Stimulated activated CD8-positive, alpha-beta memory T cell treated with anti-CD3 and anti-CD28 coated beads, Interleukin-15, amount 100 ng/mL, for 4 hours (primary cell): ENCODE measurements at places on chromosomes 6 and 20.

GRCh38 chr6:8900056-8900455, 464.7 kb upstream of the SLC35B3 start:
- DNase-seq: no peak

DNA sequence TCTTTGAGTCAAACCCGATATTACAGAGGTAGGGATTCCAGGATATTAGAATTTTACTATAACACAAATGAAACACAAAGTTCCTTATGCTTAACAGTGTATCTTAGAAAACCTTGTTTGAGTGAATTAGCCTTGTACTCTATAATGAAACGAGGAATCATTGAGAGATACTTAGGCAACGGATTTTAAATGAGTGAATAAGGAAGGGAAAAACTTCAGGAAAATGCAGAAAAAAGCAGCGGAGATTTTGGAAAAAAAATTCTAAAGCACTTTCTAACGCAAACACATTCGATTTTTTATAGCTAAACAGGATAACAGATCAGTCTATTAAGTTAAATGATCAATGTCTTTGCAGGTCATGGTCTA, 137.3 kb downstream of the HFE start:
- DNase-seq: no peak

DNA sequence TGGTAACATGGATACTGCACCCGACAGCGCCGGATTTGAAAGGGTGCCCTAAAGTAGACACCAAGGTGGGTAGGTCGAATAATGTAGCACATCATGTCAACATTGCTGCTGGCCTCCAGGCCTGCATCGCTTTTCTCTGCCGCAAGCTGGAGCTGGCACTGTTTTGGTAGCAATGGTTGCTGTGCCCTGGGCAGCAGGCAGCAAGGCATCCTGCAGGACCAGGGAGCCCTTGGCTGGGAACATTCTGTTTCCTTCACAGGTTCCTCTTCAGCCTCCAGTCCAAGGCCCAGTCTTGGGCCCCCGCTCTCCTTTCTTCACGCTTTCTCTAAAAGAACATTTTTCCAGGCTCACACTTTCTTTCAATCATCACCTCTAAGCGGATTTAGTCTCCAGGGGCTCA, 365.8 kb upstream of the JARID2 start:
- DNase-seq: no peak

DNA sequence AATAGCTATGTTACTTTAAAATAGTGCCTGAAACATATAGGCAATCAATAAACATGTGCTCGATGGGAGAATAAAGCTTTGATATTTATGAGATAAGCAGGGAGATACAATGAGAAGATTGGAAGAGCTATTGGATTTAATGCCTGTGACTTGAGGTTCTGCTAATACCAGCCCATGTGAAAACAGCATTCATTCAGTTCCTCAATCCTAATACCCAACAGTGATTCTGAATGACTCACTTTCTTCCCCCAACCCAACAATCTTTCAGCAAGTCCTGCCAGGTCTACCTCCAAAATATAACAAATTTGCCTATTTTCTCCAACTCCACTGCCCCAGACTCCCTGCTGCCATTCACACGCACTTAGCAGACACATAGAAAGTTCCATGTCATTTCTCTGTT, 26.6 kb upstream of the KLHL31 start:
- DNase-seq: no peak

DNA sequence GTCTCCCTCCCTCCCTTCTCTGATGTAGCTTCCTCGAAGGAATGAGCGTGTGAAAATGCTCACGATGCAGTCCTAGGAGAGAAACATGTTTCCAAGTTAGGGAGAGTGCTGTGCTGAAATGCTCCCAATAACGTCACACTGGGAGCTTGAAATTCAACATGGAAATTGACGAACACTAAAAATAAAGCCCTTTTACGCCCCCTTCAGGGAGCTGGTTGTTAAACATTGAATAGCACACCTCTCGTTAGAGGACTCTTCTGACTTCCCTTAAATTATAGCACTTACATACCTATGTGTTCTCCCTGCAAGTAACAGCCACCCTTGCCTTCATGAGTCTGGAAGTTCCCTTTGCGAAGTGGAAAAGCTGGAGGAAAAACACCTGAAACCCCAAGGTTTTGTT, 88.6 kb downstream of the BFSP1 start:
- no peak for DNase-seq

GRCh38 chr20:61736001-61736635, 329.6 kb downstream of the TAF4 start:
- no peak for DNase-seq

- DNase-seq: no peak
These were observed 71.8 kb upstream of the TMEM181 start for GRCh38 chr6:158488065-158488464.

DNA sequence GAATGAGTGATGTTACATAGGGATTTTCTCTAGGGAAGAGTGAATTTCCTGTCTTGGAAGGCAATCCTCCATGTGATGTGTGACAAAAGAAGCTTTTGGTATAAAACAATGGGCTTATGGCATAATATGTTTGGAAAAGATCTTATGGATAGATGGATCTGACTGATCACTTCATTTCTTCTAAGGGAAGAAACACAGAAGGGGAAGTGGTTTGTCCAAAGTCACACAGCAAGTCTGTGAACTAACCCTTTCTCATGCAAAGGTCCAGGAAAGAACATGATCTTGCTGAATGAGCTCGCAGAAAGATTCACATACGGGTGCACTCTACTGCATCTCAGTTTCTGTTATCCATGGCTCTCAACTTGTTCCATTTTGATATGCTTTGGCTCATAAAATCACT, 575.9 kb upstream of the JAG1 start:
- no peak for DNase-seq

- no peak for DNase-seq
These were observed 53.0 kb upstream of the CDKAL1 start for GRCh38 chr6:20481281-20481680.

DNA sequence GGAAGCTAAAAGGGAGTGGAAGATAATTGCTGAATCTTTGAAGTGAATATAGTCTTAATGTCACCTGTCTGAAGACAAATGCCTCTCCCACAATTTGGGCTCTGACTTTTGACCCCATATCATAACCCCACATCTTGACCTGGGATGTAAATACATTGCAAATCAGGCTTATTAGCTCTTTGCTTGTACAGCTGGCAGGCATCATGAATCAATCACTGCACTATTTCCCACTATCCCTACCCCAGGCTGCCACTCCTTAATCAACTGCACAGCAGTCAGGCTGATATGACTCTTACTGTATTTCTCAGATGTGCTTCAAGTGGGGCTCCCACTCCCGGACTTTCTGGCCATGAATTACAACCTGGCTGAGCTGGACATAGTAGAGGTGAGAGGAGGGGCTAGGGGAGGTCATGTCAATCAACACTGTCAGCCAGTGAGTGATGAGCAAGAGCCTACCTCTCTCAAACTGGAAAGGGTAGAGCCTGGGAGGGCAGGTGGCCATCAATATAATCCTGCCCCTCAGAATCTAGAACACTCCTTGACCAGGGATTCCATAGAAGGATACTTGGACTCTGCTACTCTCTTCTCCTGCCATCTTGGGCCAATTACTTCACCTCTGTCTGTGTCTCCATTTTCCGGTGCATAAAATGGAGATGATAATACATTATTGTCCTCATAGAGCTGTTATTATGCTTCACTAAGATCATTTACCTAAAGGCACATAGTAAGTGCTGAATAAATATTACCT, 10.5 kb upstream of the BPIFB3 start:
- DNase-seq: no peak

DNA sequence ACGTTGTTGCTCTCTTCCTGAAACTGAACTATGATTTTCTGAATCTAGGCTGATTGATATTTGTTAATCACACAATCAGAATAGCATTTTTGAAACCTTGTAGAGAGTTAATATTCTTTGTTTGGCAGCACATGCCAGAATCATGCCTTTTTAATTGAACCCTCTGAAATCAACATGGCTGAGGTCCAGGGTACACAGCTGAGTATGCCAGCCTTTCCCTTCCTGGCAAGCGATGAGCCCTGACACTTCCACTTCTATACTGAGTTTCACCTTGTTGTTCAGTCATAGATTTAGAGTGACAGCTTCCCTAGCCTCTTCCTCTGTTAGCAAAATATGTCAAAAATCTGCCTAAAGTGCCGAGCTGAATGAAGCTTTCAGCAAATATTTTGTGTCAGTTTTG, 6.8 kb downstream of the HDDC2 start:
- DNase-seq: no peak

DNA sequence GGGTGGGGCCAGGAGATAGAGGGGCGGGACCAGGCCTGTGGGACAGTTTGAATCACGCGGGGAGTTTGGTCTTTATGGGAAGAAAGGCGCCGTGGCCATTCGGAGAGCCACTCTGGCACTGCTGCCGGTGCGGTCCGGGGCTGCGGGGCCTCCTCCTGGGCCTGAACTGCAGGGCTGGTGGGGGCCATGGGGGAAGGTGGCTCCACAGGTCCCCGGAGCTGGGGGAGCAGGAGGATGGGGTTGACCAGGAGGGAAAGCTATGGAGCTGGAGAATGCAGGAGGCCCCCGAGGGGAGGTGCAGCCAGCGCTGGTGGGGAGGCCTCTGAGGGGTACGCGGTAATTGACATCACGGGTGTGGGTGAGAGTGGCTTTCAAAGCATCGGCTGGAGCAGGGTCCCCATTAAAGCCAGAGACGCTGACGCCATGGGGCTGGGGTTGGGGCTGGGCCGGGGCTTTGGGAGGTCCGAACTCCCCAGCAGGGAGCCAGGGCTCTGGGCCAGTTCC, 1.8 kb upstream of the BHLHE23 start:
- DNase-seq: no peak

- no peak for DNase-seq
These were observed 47.9 kb upstream of the ISM1 start for GRCh38 chr20:13173201-13173600.

- DNase-seq: no peak
These were observed 168.8 kb downstream of the BCAS1 start for GRCh38 chr20:53901497-53902096.

- peak; percentile 56 for DNase-seq
These were observed 55.0 kb upstream of the FOXC1 start for GRCh38 chr6:1554476-1555310.

- DNase-seq: peak; percentile 87
These were observed at the start of gene ZMYND8 for GRCh38 chr20:47356526-47357295. Gene ZMYND8, minus strand, starts transcription at chr20:47356699. Its CDS starts 29 bp downstream, at chr20:47356670.

- no peak for DNase-seq
These were observed 77.6 kb downstream of the ZMYND8 start for GRCh38 chr20:47278907-47279348.

DNA sequence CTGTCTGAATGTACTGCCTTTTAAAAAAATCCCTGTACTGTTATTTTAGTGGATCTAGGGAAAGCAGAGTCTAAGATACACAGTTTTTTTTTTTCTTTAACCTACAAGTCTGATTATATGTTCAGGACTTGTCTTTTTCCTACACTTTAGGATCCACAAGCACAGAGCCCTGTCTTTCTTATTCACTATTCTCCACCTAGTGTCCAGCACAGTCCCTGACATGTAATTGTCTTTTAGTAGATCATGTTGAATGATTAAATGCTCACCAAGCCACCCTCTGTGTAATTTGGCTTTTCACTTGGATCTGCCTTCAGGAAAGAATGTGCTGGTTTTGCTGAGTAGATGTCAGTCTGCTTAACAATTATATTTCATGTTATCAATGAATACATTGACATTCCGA, 35.8 kb upstream of the YWHAB start:
- no peak for DNase-seq

- no peak for DNase-seq
These were observed 30.2 kb upstream of the RNF8 start for GRCh38 chr6:37323580-37323979.

DNA sequence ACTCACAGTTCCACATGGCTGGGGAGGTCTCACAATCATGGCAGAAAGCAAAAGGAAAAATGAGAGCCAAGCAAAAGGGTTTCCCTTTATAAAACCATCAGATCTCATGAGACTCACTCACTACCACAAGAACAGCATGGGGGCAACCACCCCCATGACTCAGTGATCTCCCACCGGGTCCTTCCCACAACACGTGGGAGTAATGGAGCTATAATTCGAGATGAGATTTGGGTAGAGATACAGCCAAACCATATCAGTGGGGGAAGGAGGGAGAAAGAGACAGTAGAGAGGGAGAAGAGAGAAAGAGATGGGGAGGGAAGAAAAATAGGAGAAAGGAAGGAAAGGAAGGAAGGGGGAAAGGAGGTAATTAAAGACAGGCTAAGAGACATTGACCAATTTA, 30.1 kb downstream of the GMDS start:
- DNase-seq: no peak

- no peak for DNase-seq
These were observed 13.5 kb upstream of the DACT2 start for GRCh38 chr6:168333039-168333438.

DNA sequence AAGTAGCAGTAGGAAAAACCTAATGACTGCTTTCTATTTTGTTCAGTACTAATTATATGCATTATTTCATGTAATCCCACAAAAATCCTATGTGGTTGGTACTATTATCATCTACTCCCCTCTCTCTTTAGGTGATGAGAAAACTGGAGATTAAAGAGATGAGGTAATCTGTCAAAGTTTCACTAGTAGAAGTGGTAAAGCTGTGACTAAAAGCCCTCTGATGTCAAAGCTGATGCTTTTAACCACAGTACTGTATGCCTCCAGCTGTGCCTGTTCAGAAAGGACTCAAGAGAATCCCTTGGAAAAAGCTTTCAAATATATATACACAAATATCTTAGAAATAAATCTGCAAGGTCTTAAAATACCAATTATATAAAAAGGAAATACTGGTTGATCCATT, 38.0 kb downstream of the PHIP start:
- no peak for DNase-seq

GRCh38 chr20:62642666-62643520, 590 bp downstream of the SLCO4A1 start:
- peak; percentile 50 for DNase-seq

DNA sequence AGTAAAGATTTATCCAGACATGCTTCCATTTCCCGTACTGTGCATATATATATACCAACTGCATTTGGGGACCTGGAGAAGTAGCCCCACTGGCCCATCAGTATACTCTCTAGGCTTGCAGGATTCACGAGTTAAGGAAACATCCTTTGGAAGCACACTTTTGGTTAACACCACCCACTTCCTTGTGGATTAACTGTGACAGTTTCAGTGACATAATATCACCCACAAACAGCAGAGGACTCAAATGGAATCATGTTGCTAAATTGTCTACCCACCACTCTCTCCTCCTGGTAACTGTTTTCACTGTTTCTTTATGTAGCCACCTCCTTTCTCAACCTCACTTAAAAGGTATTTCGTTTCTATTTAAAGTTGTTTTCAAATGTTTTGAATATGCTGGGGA, 55.0 kb downstream of the PROKR2 start:
- DNase-seq: no peak

DNA sequence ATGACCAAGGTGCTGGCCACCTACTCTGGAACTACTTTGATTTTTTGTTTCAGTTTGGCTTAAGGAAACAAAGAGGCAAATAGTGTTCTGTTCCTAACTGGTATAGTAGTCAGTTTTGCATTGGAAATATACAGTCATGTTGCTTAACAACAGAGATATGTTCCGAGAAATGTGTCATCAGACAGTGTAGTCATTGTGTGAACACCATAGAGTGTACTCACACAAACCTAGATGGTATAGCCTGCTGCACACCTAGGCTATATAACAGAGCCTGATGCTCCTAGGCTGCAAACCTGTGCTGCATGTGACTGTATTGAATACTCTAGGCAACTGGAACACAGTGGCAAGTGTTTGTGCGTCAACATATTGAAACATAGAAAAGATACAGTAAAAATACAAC, 80.4 kb downstream of the ARID1B start:
- DNase-seq: no peak

- DNase-seq: no peak
These were observed 18.0 kb downstream of the MTHFD1L start for GRCh38 chr6:150883521-150883920.

GRCh38 chr6:37236921-37237320, 20.7 kb upstream of the TBC1D22B start:
- DNase-seq: no peak

GRCh38 chr20:889932-890463, 26.1 kb downstream of the ANGPT4 start:
- no peak for DNase-seq
